ENCODE measurements at places on chromosomes 11 and 22.

DNA sequence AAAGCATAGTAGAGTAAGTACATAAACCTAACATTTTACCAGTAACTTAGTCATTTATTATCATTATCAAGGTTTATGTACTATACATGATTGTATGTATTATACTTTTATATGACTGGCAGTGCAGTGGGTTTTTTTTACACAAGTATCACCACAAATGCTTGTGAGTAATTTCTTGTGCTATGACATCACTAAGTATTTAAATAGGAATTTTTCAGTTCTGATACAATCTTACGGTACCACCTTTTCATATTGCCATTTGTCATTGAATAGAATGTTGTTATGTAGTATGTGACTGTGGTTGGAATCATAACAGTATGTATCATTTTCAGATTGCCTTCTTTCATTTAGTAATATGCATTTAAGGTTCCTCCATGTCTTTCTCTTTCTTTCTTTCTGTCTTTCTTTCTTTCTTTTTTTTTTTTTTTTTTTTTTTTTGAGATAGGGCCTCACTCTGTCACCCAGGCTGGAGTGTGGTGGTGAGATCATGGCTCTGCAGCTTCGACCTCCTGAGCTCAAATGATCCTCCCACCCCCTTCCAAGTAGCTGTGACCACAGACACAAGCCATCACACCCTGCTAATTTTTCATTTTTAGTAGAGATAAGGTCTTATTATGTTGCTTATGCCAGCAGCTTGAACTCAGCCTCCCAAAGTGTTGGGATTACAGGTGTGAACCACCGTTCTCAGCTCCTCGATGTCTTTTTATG lies 18.6 kb downstream of the ATM start:
- no peak for DNase-seq

DNA sequence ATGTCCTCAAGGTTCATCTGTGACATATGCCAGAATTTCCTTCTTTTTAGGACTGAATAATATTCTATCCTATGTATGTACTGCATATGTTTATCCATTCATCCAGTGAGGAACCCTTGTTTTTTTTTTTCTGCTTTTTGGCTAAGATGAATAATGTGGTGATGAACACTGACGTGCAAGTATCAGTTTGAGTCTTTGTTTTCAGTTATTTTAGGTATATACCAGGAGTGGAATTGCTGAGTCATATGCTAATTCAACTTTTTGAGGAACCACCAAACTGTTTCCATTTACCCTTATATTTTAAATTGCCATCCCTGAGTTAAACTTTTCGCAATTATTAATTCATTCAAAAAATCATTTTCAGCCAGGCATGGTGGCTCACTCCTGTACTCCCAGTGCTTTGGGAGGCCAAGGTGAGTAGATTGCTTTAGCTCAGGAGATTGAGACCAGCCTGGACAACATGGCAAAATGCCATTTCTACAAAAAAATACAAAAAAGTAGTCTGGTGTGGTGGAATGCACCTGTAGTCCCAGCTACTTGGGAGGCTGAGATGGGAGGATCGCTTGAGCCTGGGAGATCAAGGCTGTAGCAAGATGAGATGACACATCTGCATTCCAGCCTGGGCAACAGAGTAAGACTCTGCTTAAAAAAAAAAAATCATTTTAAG lies 64.2 kb downstream of the MICAL2 start:
- DNase-seq, result no peak

DNA sequence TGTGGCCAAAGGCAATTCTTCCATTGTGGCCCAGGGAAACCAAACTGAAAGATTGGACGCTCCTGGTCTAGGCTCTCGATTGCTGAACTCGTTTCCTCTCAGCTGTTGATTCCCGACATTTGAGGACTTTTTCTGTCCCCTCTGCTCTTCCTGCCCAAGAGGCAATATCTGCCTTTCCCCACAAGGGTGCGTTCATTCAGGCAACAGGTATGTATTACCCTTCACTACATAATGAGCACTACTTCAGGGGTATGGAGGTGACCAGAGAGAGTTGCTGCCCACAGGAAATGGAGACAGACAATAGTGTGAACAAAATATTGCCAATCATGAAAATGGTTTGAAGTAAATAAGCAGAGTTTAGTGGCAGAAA lies 8.2 kb downstream of the PTH start:
- no peak for DNase-seq

DNA sequence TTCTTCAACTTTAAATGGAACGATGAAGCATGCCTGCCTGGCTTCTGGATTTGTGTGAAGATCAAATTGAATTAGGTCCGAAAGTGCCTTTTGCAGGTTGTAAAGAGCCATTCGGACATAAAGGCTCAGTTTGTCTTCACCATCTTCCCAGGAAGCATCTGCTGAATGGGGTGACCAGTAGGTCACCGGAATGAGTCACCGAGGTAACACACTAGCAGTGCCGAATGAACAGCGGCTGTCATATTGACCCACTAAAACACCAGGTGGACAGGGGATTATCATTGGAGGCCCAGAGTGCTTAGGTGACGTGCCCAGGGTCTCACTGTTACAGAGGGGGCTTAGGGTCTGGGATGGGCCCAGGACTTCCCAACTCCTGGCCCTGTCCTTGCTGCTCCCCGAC lies 43.1 kb upstream of the MYH9 start:
- DNase-seq, result no peak

DNA sequence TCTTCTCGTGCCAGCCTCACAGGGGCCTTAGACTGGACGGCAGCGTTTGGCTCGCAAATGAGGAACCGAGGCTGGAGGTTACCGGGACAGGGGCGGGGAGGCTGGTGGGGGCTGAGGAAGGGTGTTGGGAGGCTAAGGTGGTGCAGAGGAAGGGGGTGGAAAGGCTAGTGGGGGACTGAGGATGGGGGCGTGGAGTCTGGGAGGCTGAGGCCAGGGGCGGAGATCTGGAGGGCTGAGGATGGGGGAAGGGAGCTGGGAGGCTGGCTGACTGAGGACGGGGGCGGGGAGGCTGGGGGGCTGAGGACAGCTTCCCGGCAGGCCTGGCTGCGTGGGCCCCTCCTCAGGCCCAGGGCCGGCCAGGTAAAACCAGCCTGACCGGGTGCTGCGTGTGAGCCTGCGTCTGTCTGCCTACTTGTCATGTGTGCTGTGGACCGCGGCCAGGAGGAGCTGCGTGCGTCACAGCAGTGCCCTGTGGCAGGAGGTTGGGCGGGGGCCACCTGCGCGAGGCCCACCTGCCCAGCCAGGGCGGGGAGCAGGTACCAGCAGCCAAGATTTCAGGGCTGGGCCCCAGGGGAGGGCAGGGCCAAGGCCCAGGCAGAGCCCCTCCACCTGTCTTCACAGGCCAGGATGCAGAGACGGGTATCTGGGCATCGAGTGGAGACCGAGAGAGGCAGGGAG lies 9.4 kb upstream of the PIM3 start:
- peak; percentile 81 for DNase-seq
